ENCODE measurements at places on chromosomes 4 and X. TPM values are rescaled to one million over a fixed set of nuclear protein-coding genes. Genes with fewer than 3 reads are reported as not detected.
A peak's percentile ranks its signal among the peaks of the same experiment; 100 is the strongest.

TRIM75 gene
- total RNA-seq = not detected

SEPTIN11 gene
- 127 TPM for total RNA-seq

ADAMTS3 gene
- total RNA-seq = 1.1 TPM

SSX3 gene
- not detected for total RNA-seq

RAB39B gene
- 0.95 TPM for total RNA-seq

- DNase-seq = no peak
These were observed 15.6 kb downstream of the XKRX start for GRCh38 chrX:100913111-100913510.

DNA sequence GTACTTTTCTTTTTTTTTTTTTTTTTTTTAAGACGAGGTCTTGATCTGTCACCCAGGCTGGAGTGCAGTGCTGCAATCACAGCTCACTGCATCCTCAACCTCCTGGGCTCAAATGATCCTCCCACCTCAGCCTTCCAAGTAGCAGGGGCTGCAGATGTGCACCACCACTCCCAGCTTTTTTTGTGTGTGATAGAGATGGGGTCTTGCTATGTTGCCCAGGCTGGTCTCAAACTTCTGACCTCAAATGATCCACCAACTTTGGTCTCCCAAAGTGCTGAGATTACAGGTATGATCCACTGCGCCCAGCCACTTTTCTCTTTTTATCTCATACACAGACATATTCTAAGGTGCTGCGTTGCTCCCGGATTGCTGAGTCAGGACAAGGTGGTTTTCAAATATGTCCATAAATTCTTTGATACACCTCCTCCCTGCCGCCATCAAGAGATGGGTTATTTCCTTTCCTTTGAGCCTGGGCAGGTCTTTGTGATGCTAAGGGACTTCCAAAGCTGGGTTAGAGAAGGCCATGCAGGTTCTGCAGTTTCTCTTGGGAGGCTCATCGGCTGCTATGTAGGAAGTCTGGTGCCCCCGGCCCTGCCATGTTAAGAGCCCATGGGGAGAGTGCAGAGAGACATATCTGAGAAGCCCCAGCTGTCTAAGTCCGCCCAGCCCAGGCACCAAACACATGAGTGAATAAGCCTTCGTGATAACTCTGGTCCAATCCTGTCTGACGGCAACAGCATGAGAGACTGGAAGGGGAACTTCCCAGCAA is 8.4 kb upstream of the PLA2G12A start:
- no peak for DNase-seq

- no peak for DNase-seq
These were observed 18.4 kb upstream of the DDX60 start for GRCh38 chr4:168336837-168337549.

DNA sequence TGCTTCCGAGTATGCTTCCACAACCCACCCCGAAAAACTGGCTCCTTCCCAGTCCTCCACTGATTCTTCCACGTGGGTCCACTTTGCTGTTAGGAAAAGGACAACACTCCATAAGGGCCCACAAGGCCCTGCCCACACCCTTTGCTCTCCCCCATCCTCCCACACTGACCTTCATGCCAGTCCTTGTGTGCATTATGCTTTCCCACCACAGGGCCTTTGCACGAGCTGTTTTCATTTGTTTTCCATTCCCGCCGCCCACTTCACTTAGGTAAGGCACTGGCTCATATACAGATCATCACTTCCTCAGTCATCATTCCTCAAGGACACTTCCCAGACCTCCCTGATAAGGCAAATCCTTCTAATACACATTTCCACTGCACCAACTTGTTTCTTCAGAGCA is 16.8 kb upstream of the SEL1L3 start:
- DNase-seq = no peak

DNA sequence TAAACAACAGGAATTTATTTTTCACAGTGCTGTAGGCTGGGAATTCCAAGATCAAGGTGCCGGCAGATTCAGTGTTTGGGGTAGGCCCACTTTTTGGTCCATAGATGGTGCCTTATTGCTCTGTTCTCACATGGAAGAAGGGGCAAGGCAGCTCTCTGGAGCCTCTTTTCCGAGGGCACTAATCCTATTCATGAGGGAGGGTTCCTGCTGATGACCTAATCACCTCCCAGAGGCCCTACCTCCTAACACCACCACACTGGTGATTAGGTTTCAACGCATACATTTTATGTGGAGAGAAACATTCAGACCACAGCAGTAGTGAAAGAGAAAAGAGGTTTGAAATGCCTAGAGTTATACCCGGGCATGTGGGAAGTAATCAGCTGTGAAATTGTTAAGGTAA is 1.4 kb upstream of the POLA1 start:
- DNase-seq = no peak

DNA sequence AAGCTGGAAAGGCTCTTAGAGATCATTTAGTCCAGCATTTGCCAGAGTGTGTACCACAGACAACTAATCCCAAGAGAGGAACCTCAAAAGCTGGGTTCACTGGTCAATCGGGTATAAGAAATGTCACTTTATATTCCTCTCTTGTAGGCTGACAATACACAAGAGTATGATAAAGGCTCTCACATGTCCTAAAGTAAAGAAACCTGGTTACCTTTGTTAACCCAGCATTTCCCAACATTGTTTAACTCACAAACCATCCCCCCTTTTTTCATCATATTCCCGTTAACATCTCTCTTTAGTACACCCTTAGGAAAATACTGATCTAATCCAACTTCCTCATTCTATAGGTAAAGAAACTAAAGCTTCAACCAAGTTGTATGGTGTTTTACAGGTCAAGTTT is 74.4 kb downstream of the MBNL3 start:
- no peak for DNase-seq

DNA sequence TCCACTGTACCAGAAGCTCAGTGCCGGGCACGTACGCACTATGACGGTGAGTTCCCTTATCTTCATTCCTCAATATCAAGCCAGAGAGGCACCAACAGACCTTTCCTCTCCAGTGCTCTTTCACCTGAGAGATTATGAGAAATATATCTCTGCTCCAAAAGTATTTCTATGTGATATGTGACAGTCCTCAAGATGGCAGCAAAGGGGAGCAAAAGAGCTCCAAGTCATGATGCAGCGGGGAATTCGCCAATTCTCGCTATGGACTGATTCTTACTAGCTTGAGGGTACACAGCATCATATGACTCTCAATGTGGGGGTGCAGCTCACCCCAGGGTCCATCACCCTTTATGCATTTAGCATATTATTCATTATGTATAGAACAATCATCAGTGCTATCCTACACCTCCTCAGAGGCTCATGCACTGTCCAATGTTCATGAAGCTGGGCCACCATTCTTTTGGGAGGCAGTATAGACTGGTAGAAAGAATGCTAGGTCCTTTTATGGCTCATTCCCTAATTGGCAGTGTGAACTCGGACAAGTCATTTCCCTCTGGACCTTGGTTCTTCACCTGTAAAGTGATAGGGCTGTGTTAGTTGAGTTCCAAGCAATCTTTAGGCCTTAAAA is 12.8 kb upstream of the IQSEC2 start:
- DNase-seq = no peak

DNA sequence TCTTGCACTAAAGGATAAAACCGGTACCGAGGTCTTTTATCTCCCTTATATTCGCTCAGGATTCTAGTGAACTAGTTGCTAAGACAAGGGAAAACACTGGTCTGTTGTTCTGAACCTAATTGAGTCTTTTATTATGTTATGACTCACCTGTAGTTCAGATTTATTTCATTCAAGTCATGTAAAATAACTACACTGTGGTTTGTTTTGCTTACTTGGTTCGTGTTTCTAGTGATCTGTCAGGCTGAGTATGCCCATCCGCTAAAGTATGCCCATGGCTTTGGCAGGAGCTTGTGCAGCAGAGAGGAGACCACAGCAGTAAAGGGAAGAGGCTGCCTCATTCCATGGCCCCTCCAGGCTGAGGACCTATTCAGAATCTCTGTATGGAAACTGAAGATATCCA is 126.1 kb downstream of the AFF1 start:
- DNase-seq = no peak

DNA sequence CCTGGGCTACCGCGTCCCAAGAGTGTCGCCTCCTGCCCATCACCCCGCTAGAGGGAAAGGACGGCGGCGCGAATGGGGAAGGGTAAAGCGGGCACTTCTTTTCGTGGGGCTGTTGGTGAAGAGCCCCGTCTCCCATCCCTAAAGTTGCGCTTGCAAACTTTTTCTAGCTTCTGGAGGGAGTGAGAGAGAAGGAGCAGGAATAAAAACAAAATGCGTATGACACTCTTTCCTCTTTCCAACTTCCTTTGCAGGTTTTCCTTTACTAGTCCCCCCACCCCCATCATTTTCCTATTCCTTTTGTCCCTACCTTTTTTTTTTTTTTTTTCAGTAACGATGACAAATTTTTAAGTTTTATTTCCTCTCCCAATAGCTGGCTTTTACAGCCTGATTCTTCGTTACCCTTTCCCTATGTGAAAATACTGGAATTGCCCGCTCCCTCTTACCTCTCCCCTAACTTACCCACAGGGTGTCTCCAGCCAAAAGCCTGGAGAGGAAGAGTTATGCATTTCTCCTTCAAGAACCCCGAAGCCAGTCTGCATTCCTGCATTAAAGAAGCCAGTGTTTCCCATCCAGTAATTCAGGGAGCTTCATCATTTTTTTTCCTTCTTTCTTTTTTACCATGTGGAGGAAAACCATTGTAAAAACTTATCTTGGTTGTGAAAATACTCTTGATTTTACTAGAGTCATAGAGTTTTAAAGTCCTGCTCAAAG is 613 bp upstream of the ARSJ start:
- peak; percentile 48 for DNase-seq

GRCh38 chr4:169207436-169208089 is 63.2 kb downstream of the SH3RF1 start:
- no peak for DNase-seq

DNA sequence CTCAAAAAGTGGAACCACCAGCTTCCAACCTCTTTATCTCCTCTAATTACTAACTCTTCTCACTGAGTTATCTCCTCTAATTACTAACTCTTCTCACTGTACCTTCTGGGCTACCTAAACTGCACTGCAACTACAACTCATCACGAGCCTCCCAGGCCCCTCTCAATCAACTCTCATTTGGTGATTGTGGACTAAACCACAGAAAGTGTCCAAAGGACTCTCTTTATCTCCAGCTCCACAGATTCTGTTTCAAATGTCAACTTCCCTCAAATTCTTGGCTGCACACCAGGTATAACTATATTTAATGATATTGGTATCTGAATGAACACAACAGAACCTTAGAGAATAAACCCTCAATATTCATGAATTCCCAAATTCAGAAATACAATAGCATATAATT is 182.9 kb downstream of the MAML3 start:
- no peak for DNase-seq

Measured in lower lobe of right lung (tissue), 2 donors.